Heart right ventricle (tissue), 16 donors: ENCODE measurements at places on chromosomes 3 and 15. TPM values are rescaled to one million over a fixed set of nuclear protein-coding genes. Genes with fewer than 3 reads are reported as not detected.

- H3K36me3 ChIP-seq: peaks cover 17% of the 10 kb centered on the region
- no peaks in the 10 kb centered on the region for H3K27me3 ChIP-seq
- H3K4me1 ChIP-seq: no peaks in the 10 kb centered on the region
Observed at GRCh38 chr3:113405180-113405579, 36.1 kb downstream of the CFAP44 start.

DNA sequence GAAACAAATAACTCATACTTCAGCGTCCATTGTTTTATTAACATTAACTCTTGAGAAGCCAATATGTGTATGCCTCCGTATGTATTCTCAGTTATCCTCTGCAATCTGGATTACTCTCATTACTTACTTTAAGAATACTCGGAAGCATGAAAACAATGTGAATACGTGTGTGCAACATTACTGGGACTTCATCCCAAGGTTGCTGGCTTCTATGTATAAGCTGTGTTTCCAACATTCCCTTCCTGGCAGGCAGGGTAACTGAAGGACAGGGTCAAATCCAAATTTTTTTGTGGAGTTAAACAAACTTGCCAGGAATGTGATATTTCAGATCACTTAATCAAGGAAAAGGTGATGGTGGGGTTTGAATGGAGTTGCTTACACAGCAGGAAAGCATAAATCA lies 34.5 kb upstream of the NR1I2 start:
- no peaks in the 10 kb centered on the region for H3K27me3 ChIP-seq
- no peak for DNase-seq
- H3K4me1 ChIP-seq: no peaks in the 10 kb centered on the region
- H3K4me3 ChIP-seq: no peak overlapping the region
- no peaks in the 10 kb centered on the region for H3K36me3 ChIP-seq

The HOMER2 gene
- total RNA-seq: 39.7 TPM

DNA sequence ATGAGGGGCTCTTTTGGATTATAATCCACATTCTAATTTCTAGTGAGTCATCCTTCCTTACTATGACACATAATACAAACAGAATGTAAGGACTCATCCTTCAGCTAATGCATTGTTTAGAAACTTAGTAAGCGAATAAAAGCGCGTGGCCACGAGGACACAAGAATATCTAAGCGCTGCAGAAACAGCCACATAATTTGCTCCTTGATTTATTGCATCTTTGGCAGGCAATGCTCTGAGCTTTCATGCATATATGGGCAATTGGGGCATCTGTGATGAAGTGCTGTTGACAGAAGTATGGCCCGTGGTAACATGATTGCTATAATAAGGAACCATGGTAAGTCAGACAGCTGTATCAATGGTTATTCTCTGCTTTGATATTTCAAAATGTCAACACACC lies 191.3 kb upstream of the ZNF385D start:
- H3K27me3 ChIP-seq: no peaks in the 10 kb centered on the region
- no peak overlapping the region for H3K4me3 ChIP-seq
- DNase-seq: no peak
- no peak overlapping the region for H3K27ac ChIP-seq
- no peaks in the 10 kb centered on the region for H3K4me1 ChIP-seq

GRCh38 chr3:127458696-127459604 lies 131.6 kb downstream of the TPRA1 start:
- DNase-seq: no peak
- no peak overlapping the region for H3K27ac ChIP-seq
- no peaks in the 10 kb centered on the region for H3K36me3 ChIP-seq
- no peak overlapping the region for H3K4me3 ChIP-seq
- peaks cover 6% of the 10 kb centered on the region for H3K4me1 ChIP-seq
- peaks cover 52% of the 10 kb centered on the region for H3K27me3 ChIP-seq

- no peak overlapping the region for H3K4me3 ChIP-seq
- H3K27ac ChIP-seq: no peak overlapping the region
- H3K4me1 ChIP-seq: no peaks in the 10 kb centered on the region
- H3K36me3 ChIP-seq: no peaks in the 10 kb centered on the region
- no peaks in the 10 kb centered on the region for H3K27me3 ChIP-seq
Observed at GRCh38 chr3:31776016-31776415, 205.0 kb downstream of the OSBPL10 start.

DNA sequence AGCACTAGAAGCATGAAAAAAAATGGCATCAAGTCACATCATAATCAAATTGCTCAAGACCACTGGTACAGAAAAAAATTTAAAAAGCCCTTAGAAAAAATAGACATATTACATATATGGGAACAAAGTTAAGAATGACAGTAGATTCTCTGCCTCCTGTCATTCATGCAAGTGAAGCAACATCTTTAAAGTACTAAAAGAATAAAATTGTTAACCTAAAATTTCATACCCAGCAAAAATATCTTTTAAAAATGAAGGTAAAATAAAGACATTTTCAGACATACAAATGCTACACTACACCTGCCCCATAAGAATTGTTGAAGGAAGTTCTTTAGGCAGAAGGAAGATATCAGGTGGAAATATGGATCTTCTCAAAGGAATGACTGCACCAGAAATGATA lies 55.9 kb downstream of the THSD4 start:
- H3K27ac ChIP-seq: no peak overlapping the region
- no peak for DNase-seq
- H3K36me3 ChIP-seq: peaks cover 7% of the 10 kb centered on the region
- no peak overlapping the region for H3K4me3 ChIP-seq

The ARRDC4 gene
- 14.6 TPM for total RNA-seq

The PIERCE2 gene
- 4.8 TPM for total RNA-seq

The UBA3 gene
- total RNA-seq: 86.1 TPM

GRCh38 chr3:42771271-42771670 lies 1.8 kb downstream of the CCDC13 start:
- no peak overlapping the region for H3K4me3 ChIP-seq
- no peaks in the 10 kb centered on the region for H3K36me3 ChIP-seq
- H3K4me1 ChIP-seq: peaks cover 14% of the 10 kb centered on the region
- H3K27ac ChIP-seq: no peak overlapping the region

DNA sequence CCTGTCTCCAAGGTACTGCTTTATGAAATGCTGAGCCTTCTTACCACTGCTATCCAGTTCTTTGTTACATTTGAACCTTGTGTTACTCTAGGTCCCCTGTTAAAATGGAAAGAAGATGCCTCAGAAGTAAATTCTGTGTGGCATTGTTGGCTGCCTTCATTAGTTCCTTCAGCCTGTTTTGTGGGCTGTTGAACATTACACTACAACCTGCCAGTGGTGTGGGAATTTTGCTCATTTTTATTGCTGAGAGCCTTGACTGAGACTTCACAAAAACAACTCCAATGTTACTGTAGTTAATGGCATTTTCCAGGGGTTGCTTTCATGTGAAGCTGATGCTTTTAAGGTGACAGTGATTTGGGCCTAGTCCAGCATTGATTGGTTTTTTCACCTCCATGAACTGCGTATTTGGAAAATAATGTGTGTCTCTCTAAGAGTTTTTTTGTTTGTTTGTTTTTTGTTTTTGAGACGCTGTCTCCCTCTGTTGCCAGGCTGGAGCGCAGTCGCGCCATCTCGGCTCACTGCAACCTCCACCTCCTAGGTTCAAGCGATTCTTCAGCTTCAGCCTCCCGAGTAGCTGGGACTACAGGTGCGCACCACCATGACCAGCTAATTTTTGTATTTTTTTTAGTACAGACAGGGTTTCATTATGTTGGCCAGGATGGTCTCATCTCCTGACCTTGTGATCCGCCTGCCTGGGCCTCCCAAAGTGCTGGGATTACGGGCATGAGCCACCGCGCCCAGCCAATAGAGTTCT lies 4.3 kb downstream of the MAPK6 start:
- H3K27ac ChIP-seq: no peak overlapping the region
- no peaks in the 10 kb centered on the region for H3K27me3 ChIP-seq
- no peak overlapping the region for H3K4me3 ChIP-seq

DNA sequence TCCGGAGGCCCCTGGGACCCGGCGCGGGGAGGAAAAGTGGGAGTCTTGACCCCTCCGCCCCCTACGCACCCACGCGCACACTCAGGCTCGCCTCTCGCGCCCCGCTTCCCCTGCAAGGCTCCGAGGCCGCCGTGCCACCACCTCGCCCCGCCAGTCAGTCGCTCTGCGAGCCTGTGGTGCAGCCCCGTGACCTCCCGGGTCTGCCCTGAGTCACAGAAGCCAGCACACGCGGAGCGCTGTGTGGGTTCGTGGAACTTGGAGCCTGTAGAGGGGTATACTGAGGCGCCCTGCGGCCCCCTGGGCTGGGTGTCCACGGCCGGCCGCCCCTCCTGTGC lies 380 bp upstream of the ALS2CL start:
- DNase-seq: no peak
- H3K4me3 ChIP-seq: peak overlapping the region; percentile 88
- peaks cover 8% of the 10 kb centered on the region for H3K27me3 ChIP-seq
- H3K27ac ChIP-seq: peak overlapping the region; percentile 93
- no peaks in the 10 kb centered on the region for H3K36me3 ChIP-seq
- peaks cover 60% of the 10 kb centered on the region for H3K4me1 ChIP-seq

GRCh38 chr3:160134964-160135363 lies 90.3 kb upstream of the C3orf80 start:
- no peaks in the 10 kb centered on the region for H3K36me3 ChIP-seq
- H3K4me1 ChIP-seq: no peaks in the 10 kb centered on the region
- DNase-seq: no peak
- no peak overlapping the region for H3K27ac ChIP-seq

- H3K36me3 ChIP-seq: no peaks in the 10 kb centered on the region
- H3K27ac ChIP-seq: no peak overlapping the region
- no peaks in the 10 kb centered on the region for H3K4me1 ChIP-seq
- DNase-seq: no peak
- no peak overlapping the region for H3K4me3 ChIP-seq
Observed at GRCh38 chr3:56839784-56840715, 38.3 kb upstream of the ARHGEF3 start.

- no peak for DNase-seq
- no peaks in the 10 kb centered on the region for H3K27me3 ChIP-seq
- H3K4me1 ChIP-seq: no peaks in the 10 kb centered on the region
- H3K4me3 ChIP-seq: no peak overlapping the region
- peaks cover 97% of the 10 kb centered on the region for H3K36me3 ChIP-seq
Observed at GRCh38 chr3:143024351-143024960, 23.1 kb downstream of the U2SURP start.

DNA sequence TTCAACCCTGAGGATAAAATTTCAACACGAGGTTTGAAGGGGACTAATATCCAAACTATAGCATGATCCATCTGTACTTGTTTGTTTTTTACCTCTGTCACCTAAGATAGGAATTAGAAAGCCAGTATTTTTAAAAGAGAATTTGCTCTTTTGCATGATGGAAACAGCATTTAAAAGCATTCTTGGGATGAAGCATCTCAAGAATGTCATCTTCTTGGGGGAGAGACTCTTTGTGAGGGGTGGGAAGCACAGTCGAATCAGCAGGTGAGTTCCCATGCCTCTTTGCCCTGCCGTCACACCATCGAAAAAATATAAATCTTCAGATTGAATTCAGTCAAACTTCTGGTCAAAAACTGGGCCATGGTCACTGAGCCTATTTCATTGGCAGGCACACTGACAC lies 55.3 kb upstream of the BCHE start:
- no peaks in the 10 kb centered on the region for H3K4me1 ChIP-seq
- H3K27ac ChIP-seq: no peak overlapping the region
- no peaks in the 10 kb centered on the region for H3K27me3 ChIP-seq
- no peaks in the 10 kb centered on the region for H3K36me3 ChIP-seq

- H3K4me1 ChIP-seq: peaks cover 2% of the 10 kb centered on the region
- DNase-seq: no peak
- H3K4me3 ChIP-seq: no peak overlapping the region
Observed at GRCh38 chr3:128068156-128068620, 16.0 kb downstream of the SEC61A1 start.

The TOPBP1 gene
- total RNA-seq: 11.8 TPM
